ENCODE measurements at places on chromosomes 5 and 9.

GRCh38 chr5:102807878-102808502 is 52.9 kb downstream of the PAM start:
- DNase-seq, result no peak

DNA sequence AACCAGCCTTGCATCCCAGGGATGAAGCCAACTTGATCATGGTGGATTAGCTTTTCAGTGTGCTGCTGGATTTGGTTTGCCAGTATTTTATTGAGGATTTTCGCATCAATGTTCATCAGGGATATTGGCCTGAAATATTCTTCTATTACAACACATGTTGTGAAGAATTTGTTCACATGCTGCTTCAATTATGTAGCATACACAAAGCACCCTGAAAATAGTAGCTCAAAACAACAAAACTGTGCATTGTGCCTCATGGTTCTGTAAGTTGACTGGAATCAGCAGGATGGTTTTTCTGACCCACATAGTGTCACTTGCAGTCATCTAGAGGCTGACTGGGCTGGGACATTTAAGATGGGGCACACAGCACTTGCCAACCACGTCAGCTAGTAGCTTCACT is 193.9 kb downstream of the SYK start:
- no peak for DNase-seq

GRCh38 chr5:9118852-9119251 is 427.0 kb downstream of the SEMA5A start:
- DNase-seq, result no peak

GRCh38 chr9:4666042-4666699 is at the start of gene SPATA6L:
Gene SPATA6L, minus strand, starts transcription at chr9:4666480. Its CDS starts 230 bp downstream, at chr9:4666250.
- no peak for DNase-seq

DNA sequence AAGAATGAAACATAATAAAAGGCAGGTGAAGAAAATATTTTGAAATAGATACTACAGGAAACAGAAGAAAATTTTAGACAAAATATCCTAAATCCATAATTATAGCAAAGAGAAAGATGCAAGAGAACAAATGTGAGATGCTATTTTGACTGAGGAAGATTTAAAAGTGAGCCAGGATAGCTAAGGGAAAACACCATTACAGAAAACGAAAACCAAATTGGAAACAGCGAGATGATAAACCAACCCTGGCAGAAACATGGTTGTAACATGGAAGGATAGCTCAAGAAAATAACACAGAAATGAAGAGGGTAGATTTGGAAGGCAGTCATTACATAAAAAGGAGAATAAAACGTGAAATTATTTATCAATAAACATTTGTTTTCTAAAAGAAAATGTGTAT is 267.2 kb upstream of the NREP start:
- no peak for DNase-seq

- no peak for DNase-seq
Observed at GRCh38 chr5:152332716-152333460, 72.2 kb downstream of the NMUR2 start.

DNA sequence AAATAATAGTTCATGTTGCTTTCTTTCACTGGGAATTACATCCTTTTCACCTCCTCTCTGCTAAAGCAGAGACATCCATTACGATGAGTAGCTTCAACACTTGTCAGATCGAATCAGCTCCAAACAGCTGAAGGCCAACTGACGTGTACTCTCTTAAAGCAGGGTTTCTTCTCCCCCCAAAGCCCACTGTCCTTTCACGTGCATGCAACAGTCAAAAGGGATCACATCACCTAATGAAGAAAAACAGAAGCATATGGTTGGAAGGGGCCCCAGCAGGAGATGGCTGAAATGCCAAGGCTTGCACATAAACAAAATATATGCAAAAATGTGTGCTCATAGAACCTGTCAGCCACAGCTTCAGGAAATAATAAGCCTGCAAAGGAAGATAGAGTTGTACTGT is 421.6 kb downstream of the ANXA1 start:
- no peak for DNase-seq

DNA sequence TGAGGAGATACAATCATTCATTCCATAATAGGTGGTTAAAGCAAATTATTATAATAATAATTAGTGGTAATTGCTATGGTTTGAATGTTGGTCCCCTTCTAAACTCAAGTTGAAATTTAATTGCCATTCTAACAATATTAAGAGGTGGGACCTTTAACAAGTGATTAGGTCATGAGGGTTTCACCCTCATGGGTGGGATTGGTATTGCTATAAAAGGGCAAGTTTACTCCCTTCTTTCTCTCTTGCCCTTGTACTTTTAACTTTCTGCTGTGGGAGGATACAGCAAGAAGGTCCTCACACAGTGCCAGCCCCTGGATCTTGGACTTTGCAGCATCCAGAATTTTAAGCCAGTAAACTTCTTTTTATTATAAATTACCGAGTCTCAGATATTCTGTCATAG is 101.9 kb upstream of the PARP8 start:
- no peak for DNase-seq

- DNase-seq, result peak; percentile 9
Observed at GRCh38 chr9:124818431-124819281, 34.6 kb upstream of the WDR38 start.

DNA sequence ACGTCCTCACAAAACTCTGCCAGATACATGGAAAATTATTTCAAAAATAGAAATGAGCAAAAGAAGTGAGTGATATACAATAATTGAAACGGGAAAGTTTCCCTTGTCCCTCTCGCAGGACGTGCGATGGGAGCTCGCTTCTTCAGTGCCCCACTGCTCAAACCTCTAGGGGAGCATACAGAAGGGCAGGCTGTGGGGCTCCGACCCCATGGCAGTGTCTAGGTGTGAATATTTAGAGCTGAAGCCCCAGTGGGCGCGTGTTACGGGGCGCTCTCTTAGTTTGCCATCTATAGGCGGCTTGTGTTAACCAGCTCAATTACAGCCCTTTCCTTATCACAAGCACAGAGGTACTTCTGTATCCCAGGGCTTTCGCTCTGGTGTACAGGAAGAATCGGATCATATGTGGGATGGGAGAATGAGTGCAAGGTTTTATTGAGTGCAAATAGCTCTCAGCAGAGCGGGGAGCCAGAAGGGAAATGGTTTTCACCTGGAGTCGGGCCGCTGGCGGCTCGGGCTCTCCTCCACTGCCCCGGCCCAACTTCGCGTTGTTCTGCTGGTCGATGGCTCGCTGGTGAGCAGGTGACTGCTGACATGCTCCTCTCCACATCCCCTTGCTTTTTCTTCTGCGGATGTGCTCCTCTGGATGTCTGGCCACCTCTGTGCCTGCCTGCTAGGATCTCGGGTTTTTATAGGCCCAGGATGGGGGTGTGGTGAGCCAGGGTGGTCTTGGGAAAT is 334.0 kb upstream of the PTPRD start:
- no peak for DNase-seq

- no peak for DNase-seq
Observed at GRCh38 chr5:27854243-27854852, 816.0 kb upstream of the CDH9 start.

- no peak for DNase-seq
Observed at GRCh38 chr9:1001838-1002237, 25.4 kb downstream of the DMRT3 start.

- no peak for DNase-seq
Observed at GRCh38 chr5:181223729-181224389, 778 bp downstream of the TRIM41 start.

- DNase-seq, result no peak
Observed at GRCh38 chr9:108621991-108622855, 233.6 kb downstream of the ACTL7B start.

- DNase-seq, result no peak
Observed at GRCh38 chr5:14039063-14039462, 94.6 kb upstream of the DNAH5 start.

DNA sequence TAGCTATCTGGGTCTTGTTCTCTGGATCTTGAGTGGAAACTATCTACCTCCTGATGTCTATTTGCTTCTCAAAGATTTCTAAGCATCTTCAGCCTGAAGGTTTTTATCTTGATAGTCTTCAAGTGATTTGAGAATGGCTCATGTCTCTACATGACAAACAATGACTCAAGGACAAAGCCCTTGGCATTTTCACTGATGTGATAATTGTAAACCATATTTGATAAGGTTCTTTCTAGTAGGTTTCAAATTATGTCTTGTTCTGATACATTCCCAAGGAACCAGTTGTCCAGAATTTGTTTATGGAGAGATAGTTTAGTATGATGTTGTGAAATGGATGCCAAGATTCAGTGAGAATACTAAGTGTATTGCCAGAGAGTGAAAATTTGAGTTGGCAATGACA is 1079.3 kb upstream of the CDH9 start:
- no peak for DNase-seq

DNA sequence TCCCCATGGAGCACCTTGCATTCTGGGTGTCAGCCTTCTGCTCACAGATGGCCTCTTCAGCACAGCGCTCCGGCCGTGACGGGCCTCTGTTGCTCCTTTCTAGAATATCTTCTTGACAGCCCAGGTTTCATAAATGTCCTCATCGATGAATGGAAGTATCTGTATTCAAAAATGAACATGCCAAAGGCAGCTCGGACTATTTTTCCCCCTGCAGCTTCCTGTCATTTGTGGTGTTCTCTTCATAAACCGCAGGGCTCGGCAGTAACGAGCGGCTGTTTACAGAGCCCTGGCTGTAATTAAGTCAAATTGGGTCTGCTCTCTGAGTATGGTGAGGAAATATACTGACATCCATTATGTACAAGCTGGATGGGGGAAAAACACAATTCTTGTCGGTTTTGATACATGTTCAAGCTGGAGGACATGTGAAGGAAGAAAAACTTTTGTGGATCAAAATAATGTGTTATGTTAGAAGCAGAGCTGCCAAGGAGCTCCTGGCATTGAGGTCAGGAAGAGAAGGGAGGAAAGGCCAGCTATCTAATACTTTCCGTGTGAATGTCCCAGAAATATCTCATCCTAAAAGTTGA is 154.1 kb upstream of the CD180 start:
- DNase-seq, result no peak

DNA sequence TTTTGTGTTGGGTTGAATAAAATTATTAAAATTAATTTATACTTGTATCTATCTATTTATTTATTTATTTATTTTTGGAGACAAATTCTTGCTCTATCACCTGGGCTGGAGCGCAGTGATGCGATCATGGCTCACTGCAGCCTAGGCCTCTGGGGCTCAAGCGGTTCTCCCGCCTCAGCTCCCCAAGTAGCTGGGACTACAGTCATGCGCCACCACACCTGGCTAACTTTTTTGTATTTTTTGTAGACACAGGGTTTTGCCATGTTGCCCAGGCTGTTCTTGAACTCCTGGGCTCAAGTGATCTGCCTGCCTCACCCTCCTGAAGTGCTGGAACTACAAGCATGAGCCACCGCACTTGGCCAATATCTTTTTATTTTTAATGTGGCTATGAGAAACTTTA is 134.7 kb upstream of the SPDL1 start:
- DNase-seq, result no peak

DNA sequence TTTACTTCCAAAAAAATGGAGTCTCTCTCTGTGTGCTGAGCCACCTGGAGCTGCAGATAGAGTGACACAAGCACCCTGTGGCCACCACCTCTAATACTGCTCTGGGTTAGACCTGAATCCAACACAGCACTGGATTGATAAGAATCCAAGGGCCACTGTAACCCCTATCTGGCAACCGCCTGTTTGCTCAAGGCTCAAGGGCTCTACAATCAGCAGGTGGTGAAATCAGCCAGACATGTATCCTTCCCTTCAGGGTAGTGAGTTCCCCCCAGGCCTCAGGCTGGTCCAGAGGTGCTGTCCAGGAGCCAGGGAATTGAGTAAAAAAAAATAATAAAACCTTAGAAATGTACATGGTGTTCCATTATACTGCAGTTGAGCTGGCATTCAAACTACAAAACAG is 509.0 kb downstream of the KIF4B start:
- DNase-seq, result no peak

DNA sequence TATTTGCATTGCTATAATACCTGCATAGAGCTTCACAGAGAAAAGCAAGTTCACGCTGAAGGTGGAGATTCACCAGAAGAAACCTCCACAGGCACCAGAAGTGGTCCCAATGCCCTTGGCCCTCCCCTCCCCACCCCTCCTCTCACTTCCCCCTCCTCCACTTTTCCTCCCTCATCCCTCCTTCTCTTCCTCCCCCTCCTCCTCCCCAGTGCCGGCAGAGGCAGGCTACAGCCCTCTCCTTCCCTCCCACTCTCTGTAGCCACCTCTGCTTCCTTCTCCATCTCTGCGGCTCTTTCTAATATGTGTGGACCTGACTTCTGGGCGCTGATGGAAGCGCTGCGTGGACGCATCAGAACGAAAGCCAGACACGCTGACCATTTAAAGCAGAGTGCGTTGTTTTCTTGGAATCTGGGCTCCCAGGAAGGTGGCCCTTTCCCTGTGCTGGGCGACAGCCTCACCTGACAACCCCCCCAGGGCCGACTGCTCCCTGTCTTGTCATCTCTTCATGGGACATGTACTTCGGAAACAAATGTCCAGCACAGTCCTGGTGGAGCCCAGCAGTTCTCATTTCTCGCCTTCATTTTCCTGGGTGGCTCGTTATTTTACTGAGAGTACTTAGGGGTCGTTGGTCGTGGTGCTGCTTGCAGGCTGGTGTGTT is 29.5 kb downstream of the NDUFS6 start:
- DNase-seq, result no peak

DNA sequence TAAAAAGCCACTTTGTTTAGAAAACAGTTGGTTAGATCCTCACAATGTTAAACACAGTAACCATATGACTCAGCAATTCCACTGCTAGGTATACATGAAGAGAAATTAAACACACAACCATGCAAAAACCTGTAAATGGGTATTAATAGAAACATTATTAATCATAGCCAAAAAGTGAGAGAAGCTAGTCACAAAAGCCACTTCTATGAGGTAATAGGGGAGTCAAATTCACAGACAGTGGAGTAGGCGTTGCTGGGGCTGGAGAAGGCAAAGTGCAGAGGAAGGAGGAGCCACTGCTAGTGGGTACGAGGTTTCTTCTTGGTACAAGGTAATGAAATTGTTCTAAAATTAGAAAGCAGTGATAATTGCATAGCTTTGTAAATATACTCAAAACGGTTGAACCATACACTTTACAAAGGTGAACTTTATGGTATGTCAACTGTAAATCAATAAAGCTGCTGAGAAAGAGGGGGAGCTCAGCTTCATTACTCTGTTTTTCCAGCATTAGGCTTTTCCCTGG is 364.4 kb downstream of the GADD45G start:
- DNase-seq, result no peak

- no peak for DNase-seq
Observed at GRCh38 chr5:100667161-100667630, 132.0 kb downstream of the FAM174A start.

DNA sequence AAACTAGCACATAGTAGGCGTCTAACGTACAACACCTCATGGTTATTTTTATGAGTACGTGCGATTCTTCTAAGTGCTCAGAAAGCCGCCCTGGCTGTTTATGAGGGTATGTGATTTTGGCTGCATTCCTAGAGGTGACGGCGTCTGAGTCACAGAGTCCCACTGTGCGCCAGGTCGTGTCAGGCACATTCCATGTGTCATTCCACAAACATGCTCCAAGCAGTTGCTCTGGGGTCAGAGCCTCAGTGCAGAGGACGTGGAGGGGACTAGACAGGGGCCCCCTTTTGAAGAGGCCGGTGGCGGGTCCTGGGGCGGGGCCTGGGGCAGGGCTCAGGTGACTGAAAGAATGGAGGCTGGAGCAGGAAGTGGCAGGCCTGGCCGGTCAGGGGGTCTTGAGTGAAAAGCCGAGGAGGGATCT is 51.9 kb downstream of the NEK6 start:
- no peak for DNase-seq

- no peak for DNase-seq
Observed at GRCh38 chr5:1161108-1161832, 40.1 kb upstream of the SLC6A19 start.
